Tracheal epithelial cell (primary cell): ENCODE measurements at places on chromosomes 2 and 18. TPM values are rescaled to one million over a fixed set of nuclear protein-coding genes. Genes with fewer than 3 reads are reported as not detected.

The SPC25 gene
- 0.24 TPM in 1 of 2 replicates, not detected in the other for total RNA-seq

The NGEF gene
- 0.21 and 0.96 TPM in 2 replicates for total RNA-seq

The ANKRD53 gene
- total RNA-seq, result under 0.01 TPM in 1 of 2 replicates, not detected in the other

The SLC9A4 gene
- 2.7 TPM in 1 of 2 replicates, not detected in the other for total RNA-seq

The GALNT3 gene
- total RNA-seq, result 63.1 and 78.2 TPM in 2 replicates

The NEU4 gene
- not detected in 2 replicates for total RNA-seq

The C2orf78 gene
- total RNA-seq, result not detected in 2 replicates

The SERPINB5 gene
- 883 and 1,115 TPM in 2 replicates for total RNA-seq

The WDR35 gene
- 6.6 and 8.2 TPM in 2 replicates for total RNA-seq

The DUSP19 gene
- total RNA-seq, result 0.24 and 0.43 TPM in 2 replicates

The AQP12A gene
- not detected in 2 replicates for total RNA-seq

The VWC2L gene
- total RNA-seq, result not detected in 2 replicates

The SPATS2L gene
- total RNA-seq, result 46.5 and 81.0 TPM in 2 replicates

The CCDC74B gene
- total RNA-seq, result 1.4 and 2.3 TPM in 2 replicates

The RAB17 gene
- 2.1 and 3.1 TPM in 2 replicates for total RNA-seq

The ZNF892 gene
- 4.5 and 7.2 TPM in 2 replicates for total RNA-seq

The RNF144A gene
- 1.7 TPM in 1 of 2 replicates, not detected in the other for total RNA-seq

The MARCHF4 gene
- 0.48 TPM in 1 of 2 replicates, not detected in the other for total RNA-seq

The SLC9A2 gene
- under 0.01 and 1.2 TPM in 2 replicates for total RNA-seq

The DTNA gene
- total RNA-seq, result 2.1 and 13.0 TPM in 2 replicates

The GPR155 gene
- total RNA-seq, result 1.7 and 2.3 TPM in 2 replicates

The RELCH gene
- total RNA-seq, result 19.3 and 32.8 TPM in 2 replicates

The RIF1 gene
- total RNA-seq, result 35.0 and 37.6 TPM in 2 replicates
